ENCODE measurements at places on chromosomes 4 and X.

DNA sequence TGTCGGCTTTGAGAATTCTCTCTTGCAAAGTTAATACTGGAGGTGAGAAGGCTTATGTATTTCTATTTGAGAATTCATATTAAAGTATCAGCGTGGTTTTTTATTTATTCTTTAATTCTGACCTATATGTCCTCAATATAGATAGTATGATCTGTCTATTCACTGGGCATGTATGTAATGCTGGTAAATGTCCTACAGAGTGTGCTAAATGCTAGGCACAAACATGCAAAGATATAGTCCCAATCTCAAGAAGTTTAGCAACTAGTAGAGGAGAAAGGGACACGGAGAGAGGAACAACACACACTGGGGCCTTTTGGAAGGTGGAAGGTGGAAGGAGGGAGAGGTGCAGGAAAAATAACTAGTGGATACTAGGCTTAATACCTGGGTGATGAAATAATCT is 11.0 kb upstream of the BMPR1B start:
- DNase-seq: no peak

GRCh38 chr4:171919314-171919713 is 106.1 kb downstream of the GALNTL6 start:
- DNase-seq: no peak

GRCh38 chr4:87250294-87250693 is 29.9 kb upstream of the KLHL8 start:
- no peak for DNase-seq

DNA sequence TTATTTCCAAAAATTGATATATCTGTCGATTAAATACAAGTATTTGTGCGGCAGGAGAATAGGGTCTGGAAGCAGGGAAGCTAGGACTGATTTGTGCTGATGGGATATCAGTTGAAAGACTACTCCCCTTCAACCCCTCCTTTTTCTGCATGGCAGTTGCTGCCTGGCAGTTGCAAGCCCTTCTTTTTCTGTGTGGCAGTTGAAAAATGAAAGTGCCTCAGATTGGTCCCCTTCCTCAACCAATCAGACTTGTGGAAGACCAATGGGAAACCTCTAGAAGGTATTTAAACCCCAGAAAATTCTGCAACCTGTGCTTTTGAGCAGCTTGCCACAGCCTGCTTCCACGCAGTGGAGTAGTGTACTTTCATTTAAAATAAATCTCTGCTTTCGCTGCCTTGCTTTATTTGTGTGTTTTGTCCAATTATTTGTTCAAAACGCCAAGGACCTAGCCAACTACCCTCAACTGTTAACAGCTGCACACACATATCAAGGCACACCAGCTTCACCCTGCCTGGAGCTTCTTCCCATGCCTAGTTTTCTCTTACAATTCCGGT is 1.5 kb upstream of the TMA16 start:
- DNase-seq: no peak

DNA sequence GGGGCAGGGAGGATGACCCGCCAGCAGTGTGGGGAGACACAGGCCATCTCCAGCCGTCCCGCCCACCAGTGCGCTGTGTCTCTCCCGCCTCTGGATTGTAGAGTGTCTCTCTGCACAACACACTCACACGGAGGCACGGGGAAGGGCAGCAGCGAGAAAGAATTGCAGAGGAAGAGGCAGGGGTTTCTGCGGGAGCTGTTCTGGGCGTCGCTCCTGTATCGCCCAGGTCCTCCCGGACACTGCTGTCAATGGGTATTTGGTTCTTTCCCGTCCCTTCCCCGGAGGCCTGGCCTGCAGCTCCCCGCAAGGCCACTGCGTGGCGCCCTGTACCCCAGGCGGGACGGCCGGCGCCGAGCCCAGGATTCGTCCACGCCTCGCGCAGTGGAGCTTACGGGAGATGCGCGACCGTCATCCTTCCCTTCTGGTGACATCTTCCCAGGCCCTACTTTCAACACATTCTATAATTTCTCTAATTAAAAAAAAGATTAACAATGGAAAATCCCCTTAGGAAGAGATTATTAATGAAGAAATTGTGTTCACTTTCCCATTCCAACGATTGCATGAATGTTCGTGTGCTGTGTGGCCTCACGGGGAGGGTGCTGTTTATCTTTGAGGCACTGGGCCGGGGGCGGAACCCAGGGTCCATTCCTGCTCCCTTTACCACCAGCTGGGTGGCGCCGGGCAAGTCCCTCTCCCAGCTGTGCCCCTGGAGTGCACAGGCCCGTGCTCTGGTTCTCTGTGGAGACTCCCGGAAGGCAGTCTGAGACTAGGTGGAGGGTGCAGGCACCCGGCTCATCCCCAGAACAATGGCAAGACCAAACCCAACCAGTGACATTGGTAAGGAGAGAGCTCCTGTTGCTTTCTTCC is 95.7 kb downstream of the CPZ start:
- DNase-seq: no peak

GRCh38 chr4:156329779-156330178 is 376.1 kb upstream of the CTSO start:
- DNase-seq: no peak

DNA sequence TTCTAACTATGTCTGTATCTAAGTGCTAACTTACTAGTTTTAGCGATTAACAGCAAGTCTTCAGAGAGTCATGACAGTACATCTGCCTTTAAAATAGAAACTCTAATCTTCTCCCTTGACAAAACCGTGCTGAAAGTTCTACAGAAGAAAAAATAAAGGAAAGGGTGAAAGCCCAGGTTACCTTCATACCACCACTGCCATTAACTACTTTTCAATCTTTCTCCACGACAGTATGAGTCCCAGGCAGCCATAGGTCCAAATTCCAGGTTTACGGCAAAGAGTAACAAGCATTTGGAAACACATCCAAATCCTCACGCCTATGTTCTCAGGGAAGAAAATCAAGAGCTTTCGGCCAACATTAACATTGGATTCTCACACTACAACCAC is 12.4 kb upstream of the ZCCHC13 start:
- DNase-seq: no peak

- DNase-seq: no peak
Measured at GRCh38 chrX:121028419-121028818, 19.0 kb upstream of the GLUD2 start.

GRCh38 chrX:98939456-98939855 is 1470.6 kb downstream of the PCDH19 start:
- no peak for DNase-seq

DNA sequence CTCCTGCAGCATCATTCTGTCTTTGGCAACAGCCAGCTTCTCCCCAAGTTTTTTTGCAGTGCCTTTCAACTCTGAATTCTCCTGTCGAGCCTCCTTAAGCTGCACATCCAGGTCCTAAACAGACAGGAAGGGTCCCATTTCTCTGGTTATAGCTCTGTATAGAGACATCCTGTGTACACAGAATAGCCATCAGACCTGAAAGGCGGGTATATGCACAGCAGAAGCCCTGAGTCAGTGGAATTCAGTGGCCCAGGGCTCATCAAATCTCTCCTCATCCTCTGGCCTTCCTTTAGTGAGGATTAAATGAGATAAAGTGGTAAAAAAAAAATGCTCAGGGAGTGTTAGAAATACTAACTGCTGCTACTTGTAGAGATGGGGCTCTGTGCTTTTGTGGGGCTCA is 73.8 kb downstream of the FAM184B start:
- DNase-seq: no peak

- DNase-seq: no peak
Measured at GRCh38 chr4:12689457-12689856, 794.7 kb downstream of the RAB28 start.

DNA sequence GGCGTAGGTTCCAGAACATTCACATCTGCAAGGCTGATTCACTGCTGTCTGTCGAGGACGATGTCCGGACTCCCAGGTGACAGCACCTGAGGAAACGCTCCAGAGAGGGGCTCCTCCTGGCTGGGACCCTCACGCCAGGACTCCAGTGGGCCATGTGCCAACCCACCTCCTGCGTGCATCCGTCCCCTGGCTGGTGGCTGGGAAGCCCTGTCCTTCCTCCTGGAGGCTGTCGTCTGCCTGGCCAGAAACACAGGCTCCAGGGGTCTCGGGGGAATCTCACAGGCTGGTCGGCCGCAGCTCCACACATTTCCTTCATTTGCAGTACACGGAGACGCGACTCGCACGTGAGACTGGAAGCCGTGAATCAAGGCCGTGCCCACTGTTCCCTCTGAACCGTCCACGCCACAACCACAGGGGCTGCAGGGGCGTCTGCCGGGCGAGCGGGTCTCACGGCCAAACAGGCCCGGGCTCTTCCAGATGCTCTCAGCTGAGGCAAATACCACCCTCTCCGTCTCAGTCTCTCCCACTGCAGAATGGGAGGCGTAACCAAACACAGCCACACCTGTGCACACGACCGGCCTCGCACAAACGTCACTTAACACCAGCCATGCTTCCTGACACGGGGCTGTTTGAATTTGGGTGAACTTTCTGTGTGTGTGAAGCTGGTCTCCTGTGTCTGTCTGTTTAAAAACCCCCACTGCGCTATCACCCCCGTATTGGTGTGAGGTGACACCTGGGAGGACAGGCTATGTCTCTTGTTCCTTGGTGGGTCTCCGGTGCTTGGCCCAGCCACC is 38.7 kb upstream of the MXD4 start:
- DNase-seq: no peak

DNA sequence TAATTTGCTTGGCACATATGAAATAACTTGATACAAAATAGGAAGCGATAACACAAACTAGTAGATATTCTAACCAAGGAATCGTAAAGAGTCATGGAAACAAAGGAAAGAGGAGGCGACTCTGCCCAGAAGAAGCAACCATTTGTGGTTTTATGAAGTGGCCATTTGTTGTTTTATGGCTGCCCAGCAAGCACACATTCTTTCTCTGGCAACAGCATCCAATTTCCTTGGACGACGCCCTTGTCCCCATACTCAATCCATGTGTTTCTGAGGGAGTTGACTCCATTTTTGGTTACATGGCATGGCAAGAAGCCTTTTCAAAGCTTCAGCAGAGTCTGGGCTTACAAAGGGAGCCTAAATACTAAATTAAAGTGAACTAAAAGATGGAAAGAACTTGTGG is 295.1 kb downstream of the INPP4B start:
- no peak for DNase-seq

GRCh38 chr4:98919996-98920395 is 8.9 kb downstream of the EIF4E start:
- no peak for DNase-seq

DNA sequence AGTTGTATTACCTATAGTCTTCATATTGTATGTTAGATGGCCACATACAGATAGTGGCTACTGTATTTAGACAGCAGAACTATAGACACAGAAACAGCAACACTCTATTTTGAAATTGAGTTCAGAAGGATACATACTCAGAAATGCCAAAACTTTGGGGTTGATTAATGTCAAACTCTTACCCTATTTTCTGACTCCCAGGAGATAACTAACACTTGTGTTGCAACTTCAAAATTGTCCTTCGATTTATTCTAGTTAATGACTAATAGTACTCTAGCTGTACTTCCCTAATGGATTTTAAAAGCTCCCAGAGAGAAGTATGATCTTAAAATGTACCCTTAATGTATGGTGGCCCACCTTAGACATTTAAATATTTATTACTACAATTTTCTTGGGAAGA is 229.9 kb upstream of the UGT8 start:
- no peak for DNase-seq

- DNase-seq: no peak
Measured at GRCh38 chrX:97682991-97683840, 799.5 kb downstream of the RPA4 start.

DNA sequence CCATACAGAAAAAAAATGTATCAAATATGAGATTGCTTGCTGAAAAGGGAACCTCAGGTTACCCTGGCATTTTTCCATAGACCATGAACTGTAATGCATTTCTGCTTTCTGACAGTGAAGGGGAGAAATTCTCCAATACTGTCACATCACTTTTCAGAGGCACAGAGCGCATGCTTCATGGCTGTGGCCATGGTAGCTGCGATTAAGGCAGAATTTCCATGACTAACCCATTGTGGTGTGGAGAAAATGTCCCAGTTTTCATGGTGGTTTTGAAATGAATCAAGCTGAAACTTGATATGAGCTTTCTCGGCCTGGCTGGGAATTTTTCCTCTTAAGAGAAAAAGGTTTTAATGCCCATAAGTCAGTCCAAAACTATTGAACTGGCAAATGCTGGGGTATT is 39.5 kb upstream of the MAP3K15 start:
- DNase-seq: no peak

- DNase-seq: no peak
Measured at GRCh38 chr4:16078195-16078760, 5.5 kb downstream of the PROM1 start.

- no peak for DNase-seq
Measured at GRCh38 chrX:139759637-139760036, 51.7 kb upstream of the MCF2 start.

DNA sequence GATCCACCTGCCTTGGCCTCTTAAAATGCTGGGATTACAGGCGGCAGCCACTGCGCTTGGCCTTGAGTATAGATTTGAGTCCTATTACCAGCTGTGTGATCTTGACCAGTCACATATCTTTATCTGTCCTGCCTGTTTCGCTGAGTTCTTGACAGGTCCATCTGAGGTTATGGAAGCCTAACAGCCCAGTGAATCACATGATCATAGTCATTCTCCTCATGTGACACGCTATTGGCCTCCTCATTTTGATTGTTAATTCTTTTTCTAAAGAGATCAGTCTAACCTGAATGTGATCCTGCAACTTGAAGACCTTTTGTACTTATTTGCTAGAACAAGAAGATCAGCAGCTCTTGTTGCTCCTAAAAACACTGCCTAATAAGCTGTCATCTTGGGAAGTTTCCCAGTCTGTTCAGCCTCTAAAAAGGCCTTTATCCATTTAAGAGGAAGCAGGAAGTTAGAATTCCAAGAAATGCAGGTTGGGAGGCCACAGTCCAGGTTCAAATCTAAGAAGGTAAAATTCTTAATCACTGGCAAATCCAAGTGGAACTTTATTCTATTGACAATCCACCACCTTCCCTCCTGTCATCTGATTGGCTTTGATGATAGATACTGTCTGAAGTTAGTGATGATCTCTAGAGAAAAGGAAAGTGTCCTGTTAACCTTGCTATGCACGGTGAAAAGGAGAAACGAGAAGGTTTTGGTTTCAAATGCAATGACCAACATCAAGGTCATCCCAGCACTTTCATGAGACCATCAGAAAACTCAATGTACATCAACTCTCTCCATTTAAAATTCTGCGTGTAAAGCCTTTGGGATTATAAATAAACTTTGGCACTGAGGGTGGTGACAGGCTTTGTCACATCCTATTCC is 86.9 kb downstream of the CHRNA9 start:
- DNase-seq: no peak

GRCh38 chr4:130753926-130754325 is 1658.0 kb downstream of the C4orf33 start:
- DNase-seq: no peak

GRCh38 chr4:124325690-124326089 is 386.8 kb downstream of the ANKRD50 start:
- no peak for DNase-seq
